Ovary (tissue), 10 donors: ENCODE measurements at places on chromosomes 6 and 20. TPM values are rescaled to one million over a fixed set of nuclear protein-coding genes. Genes with fewer than 3 reads are reported as not detected.

The DEFB132 gene
- total RNA-seq = not detected

The STMND1 gene
- 0.37 TPM for total RNA-seq

The SLC35D3 gene
- not detected for total RNA-seq

The TMEM181 gene
- total RNA-seq = 12.7 TPM

The USP49 gene
- 4.7 TPM for total RNA-seq

The PTCRA gene
- not detected for total RNA-seq

- H3K36me3 ChIP-seq = no peaks in the 10 kb centered on the region
- no peak for DNase-seq
- peak overlapping the region; percentile 35 for H3K4me3 ChIP-seq
- H3K27ac ChIP-seq = no peak overlapping the region
Measured at GRCh38 chr6:34145161-34146020, 496 bp downstream of the GRM4 start.

GRCh38 chr20:31758521-31758920, 19.4 kb downstream of the TPX2 start:
- no peak for DNase-seq
- no peak overlapping the region for H3K27ac ChIP-seq
- no peaks in the 10 kb centered on the region for H3K36me3 ChIP-seq
- H3K4me1 ChIP-seq = peaks cover 2% of the 10 kb centered on the region

- H3K4me1 ChIP-seq = no peaks in the 10 kb centered on the region
- H3K27ac ChIP-seq = no peak overlapping the region
- no peaks in the 10 kb centered on the region for H3K27me3 ChIP-seq
- H3K4me3 ChIP-seq = no peak overlapping the region
- H3K36me3 ChIP-seq = no peaks in the 10 kb centered on the region
Measured at GRCh38 chr20:17023806-17024205, 203.0 kb upstream of the PCSK2 start.

- H3K4me1 ChIP-seq = no peaks in the 10 kb centered on the region
- no peaks in the 10 kb centered on the region for H3K36me3 ChIP-seq
- DNase-seq = no peak
- no peaks in the 10 kb centered on the region for H3K27me3 ChIP-seq
- no peak overlapping the region for H3K4me3 ChIP-seq
Measured at GRCh38 chr20:42690842-42691437, 498.8 kb downstream of the PTPRT start.

- H3K4me1 ChIP-seq = no peaks in the 10 kb centered on the region
- no peak overlapping the region for H3K4me3 ChIP-seq
- DNase-seq = no peak
- no peak overlapping the region for H3K27ac ChIP-seq
- no peaks in the 10 kb centered on the region for H3K36me3 ChIP-seq
Measured at GRCh38 chr6:17390276-17390675, 3.1 kb upstream of the CAP2 start.

DNA sequence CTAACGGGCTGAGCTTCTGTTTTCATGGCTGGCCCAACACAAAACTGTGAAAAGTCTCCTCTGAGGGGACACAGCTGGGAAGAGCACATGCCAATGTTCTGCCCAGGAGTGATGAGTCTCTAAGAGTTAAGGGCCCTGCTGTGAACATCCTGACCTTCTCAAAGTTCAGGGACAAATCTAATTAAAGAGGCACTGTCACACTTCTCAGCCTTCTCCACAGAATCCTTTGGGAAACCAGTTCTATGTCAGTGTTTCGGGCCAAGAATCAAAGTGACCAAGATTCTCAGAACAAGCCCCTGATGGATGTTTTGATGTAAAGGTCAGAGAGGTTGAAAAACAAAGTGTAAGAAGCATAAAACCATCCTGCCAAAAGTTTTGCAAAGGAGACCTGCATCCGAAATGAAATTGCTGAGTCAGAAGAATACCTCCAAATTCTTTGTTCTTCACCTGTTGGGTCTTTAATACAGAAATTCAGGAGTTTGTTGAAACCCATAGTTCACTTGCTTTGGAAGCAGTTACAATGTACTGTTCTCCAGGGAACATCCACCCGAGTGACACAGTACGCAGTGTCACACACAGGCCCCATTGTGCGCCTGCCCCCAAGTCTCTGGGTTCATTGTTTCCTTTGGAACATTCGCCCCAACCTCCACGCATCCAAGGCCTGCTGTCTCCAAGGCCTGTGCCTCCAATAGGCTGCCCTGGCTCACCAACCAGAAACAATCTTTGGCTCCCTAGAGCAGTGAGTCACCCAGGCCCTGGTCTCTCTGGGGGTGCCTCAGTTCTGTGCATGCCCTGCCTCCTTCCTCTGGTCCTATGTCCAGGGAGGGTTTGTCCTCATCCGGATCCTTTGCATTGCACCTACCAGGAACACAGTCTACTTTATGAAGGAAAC, 65.5 kb upstream of the QKI start:
- no peaks in the 10 kb centered on the region for H3K4me1 ChIP-seq
- H3K27ac ChIP-seq = no peak overlapping the region
- no peaks in the 10 kb centered on the region for H3K36me3 ChIP-seq
- DNase-seq = no peak
- H3K27me3 ChIP-seq = no peaks in the 10 kb centered on the region

DNA sequence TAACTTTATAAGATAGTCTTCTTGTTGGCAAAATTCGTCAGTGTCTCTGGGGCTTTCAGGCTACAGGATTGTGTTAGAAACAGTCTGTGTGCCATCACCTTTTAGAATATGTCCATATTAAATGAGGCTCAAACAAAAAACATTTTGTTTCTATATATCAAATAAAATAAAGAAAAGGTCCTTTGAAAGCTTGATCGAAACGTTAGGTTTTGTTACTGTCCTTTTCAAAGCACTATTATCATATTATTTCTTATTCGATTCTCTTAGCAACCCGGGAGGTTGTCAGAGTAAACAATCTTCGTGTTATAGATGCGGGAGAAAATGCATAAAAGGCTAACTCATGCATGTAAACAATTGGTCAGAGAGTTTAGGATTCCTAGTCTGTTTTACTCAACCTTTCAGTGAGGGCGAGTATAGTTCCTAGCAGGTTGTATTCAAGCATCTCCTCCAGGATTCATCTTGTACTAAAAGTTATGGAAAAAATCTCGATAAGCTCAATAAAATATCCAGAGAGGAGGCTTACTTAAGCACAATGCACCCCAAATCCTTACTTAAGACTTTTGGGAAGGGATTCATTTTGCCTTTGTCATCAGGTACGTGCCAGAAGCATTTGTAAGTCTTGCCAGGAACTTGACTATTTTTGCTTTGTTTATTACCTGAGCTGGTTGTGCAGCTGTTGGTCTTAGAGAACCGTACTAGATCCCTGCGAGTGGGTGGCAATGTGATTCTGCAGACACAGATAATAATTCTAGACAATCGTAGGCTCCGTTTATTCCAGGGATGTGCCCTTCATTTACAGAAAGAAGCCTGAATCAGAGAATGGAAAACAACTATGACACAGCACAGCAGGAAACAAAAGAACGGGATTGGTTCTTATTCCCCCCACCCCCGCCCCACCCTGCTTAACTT, 159.6 kb upstream of the ZNF217 start:
- no peak overlapping the region for H3K4me3 ChIP-seq
- no peaks in the 10 kb centered on the region for H3K27me3 ChIP-seq
- no peaks in the 10 kb centered on the region for H3K36me3 ChIP-seq
- H3K27ac ChIP-seq = no peak overlapping the region
- no peak for DNase-seq

- no peaks in the 10 kb centered on the region for H3K4me1 ChIP-seq
- H3K36me3 ChIP-seq = no peaks in the 10 kb centered on the region
- no peak overlapping the region for H3K27ac ChIP-seq
- H3K4me3 ChIP-seq = no peak overlapping the region
Measured at GRCh38 chr6:28597217-28597835, 71.6 kb downstream of the GPX5 start.

- no peaks in the 10 kb centered on the region for H3K27me3 ChIP-seq
- H3K4me1 ChIP-seq = no peaks in the 10 kb centered on the region
- no peak for DNase-seq
- H3K4me3 ChIP-seq = no peak overlapping the region
Measured at GRCh38 chr6:83872386-83873118, 13.1 kb downstream of the CYB5R4 start.

DNA sequence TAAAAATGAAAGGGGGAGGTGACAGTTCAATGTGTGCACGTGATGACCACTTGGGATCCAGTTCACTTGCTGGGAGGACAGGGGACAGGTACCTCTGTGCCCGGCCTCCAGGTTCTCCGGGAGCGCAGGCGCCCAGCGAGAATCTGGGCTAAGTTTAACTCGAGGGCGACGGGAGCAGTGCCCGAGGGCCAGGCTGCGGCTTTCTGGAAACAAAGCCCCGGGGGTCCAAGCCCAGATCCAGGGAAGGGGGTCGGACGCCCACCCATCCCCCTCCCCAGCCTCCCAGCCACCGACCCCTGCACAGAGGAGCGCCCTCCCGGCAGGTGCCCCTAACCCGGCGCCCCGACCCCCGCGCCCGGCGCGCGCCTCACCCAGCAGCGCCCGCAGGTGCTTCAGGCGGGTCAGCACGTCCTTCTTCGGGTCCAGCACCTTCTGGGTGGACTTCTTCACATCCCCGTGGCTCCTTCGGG, 405 bp downstream of the RALGAPA2 start:
- no peak for DNase-seq
- H3K36me3 ChIP-seq = no peaks in the 10 kb centered on the region
- H3K27me3 ChIP-seq = no peaks in the 10 kb centered on the region
- peaks cover 8% of the 10 kb centered on the region for H3K4me1 ChIP-seq
- peak overlapping the region; percentile 89 for H3K4me3 ChIP-seq
- H3K27ac ChIP-seq = peak overlapping the region; percentile 90

- no peaks in the 10 kb centered on the region for H3K27me3 ChIP-seq
- no peaks in the 10 kb centered on the region for H3K4me1 ChIP-seq
- no peak overlapping the region for H3K4me3 ChIP-seq
- H3K36me3 ChIP-seq = no peaks in the 10 kb centered on the region
Measured at GRCh38 chr6:143732536-143732935, 54.8 kb downstream of the PHACTR2 start.

- H3K27me3 ChIP-seq = no peaks in the 10 kb centered on the region
- no peaks in the 10 kb centered on the region for H3K4me1 ChIP-seq
- H3K36me3 ChIP-seq = no peaks in the 10 kb centered on the region
- no peak overlapping the region for H3K4me3 ChIP-seq
- no peak for DNase-seq
Measured at GRCh38 chr6:47376930-47377329, 67.2 kb upstream of the TNFRSF21 start.

- H3K27me3 ChIP-seq = no peaks in the 10 kb centered on the region
- peaks cover 6% of the 10 kb centered on the region for H3K4me1 ChIP-seq
- no peak overlapping the region for H3K27ac ChIP-seq
- no peaks in the 10 kb centered on the region for H3K36me3 ChIP-seq
- H3K4me3 ChIP-seq = no peak overlapping the region
Measured at GRCh38 chr6:166655251-166655650, 28.2 kb upstream of the RPS6KA2 start.

DNA sequence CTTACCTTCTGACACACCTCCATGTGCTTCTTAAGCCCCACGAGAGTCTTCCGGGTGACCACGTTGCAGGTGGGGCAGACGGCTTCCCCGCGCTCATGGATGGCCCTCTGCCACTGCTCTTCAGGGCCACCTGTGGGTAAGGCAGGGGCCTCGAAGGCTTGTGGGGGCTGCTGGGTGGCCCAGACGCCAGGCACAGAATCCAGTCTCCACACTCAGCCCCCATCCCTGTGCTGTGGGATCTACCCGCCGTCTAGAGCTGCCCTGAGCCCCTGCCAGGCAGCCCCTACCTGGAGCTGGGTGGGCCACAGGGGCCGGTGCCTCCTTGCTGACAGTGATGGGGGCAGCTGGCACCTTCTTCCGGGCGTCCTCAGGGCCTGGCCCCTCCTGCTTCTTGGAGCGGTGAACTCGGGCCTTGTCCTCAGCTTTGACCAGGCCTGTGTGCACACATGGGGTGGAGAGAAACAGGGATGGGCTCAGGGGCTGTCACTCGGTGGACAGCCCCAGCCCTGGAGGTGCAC, 5.9 kb downstream of the ZNF512B start:
- H3K27me3 ChIP-seq = no peaks in the 10 kb centered on the region
- no peak overlapping the region for H3K4me3 ChIP-seq
- no peak overlapping the region for H3K27ac ChIP-seq
- no peaks in the 10 kb centered on the region for H3K36me3 ChIP-seq
- H3K4me1 ChIP-seq = peaks cover 6% of the 10 kb centered on the region
- peak; percentile 25 for DNase-seq

DNA sequence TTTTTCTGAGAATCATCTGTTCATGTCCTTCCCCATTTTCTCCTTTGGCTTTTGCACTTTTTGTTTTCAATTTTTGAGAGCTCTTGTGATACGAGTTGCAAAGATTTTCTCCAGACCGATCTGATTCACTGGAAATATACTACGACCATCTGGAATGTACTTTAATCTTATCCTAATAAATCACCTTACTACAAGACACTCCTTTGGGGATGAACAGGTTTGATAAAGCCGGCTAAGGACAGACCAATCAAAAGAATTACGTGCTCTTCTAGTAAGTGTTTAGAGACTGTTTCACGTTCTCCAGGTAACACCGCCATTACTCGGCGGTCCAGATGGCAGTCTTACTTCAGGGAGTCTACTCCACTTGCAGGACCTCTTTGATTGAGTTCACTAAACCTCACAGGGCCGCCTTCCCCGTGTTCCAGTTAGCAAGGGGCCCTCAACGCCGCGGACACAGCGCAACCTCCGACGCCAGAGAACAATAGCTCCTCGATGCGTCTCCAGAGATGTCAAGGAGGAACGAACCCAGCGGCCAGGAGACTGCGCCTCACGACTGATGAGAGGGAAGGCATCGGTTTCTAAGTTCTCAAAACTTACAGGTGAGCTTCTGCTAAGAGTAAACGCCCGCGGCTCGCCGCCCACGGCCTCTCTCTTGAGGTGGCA, 920 bp upstream of the WTAP start:
- peak overlapping the region; percentile 100 for H3K27ac ChIP-seq
- H3K4me3 ChIP-seq = peak overlapping the region; percentile 72
- no peaks in the 10 kb centered on the region for H3K27me3 ChIP-seq
- H3K4me1 ChIP-seq = peaks cover 6% of the 10 kb centered on the region

DNA sequence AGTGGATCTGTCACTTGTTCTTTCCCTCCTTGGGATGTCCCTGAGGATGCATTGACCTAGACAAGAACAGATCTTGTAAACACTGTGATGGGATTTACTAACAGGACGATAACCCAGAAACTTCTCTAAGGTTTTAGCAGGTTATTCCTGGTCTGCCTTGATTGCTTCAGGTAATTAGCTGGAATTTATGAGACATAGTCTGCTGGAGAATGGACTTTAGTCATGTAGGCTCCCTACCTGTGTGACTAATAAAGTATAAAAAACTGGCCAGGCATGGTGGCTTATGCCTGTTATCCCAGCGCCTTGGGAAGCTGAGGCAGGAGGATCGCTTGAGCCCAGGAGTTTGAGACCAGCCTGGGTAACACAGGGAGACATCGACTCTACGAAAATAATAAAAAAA, 96.1 kb downstream of the PAK5 start:
- no peak overlapping the region for H3K27ac ChIP-seq
- no peaks in the 10 kb centered on the region for H3K36me3 ChIP-seq
- H3K4me1 ChIP-seq = no peaks in the 10 kb centered on the region
- no peak overlapping the region for H3K4me3 ChIP-seq

DNA sequence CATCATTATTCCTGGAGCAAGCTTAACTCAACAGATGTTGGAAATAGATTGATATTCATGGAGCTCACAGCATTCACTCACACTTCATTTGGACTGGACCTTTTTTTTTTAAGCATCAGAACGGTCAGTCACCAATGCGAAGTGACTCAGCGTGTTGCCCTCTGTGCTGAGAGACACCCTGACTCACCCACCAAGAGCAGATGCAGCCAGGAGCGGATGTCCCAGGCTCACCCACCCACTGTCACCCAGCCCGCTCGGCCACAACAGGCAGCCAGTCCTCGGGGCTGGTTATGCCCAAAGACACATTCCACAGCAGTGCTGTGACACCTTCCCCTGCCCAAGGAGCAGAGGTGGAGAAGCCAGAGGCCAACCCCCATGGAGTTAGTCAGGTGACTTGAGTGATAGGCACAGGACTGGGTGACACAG, 15.7 kb downstream of the RNASET2 start:
- H3K36me3 ChIP-seq = no peaks in the 10 kb centered on the region
- no peaks in the 10 kb centered on the region for H3K4me1 ChIP-seq
- H3K27ac ChIP-seq = no peak overlapping the region
